ENCODE measurements at places on chromosomes 6 and 20. TPM values are rescaled to one million over a fixed set of nuclear protein-coding genes. Genes with fewer than 3 reads are reported as not detected.

TDRD6 gene
- total RNA-seq, result not detected

GRCh38 chr20:22556565-22557056 is 27.8 kb downstream of the FOXA2 start:
- DNase-seq, result no peak

DNA sequence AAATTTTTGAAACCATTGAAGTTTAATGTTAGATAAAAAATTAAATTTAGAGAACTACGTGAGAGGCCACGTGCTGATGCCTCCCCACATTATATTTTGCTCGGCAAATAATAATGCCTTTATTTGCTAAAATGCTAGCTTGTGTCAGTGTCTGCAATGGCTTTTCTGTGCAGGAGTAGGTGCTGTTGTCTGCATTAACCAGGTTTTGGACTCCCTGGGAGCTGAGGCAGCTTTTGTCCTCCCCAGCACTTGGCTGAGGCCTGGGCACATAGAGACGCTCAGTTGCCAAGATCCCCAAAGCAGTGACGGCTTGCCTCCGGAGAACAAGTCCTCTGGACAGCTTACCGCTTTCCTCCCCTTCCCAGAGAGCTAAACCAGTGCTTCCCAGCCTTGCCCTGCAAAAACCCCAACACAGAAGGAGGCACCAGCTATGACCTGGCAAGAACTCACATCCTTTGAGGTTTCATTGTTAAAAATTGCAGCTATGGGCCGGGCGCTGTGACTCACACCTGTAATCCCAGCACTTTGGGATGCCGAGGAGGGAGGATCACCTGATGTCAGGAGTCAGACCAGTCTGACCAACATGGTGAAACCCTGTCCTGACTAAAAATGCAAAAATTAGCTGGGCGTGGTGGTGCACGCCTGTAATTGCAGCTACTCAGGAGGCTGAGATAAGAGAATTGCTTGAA is 59.9 kb downstream of the KAT14 start:
- no peak for DNase-seq

GRCh38 chr6:111069382-111070104 is 17.8 kb upstream of the SLC16A10 start:
- DNase-seq, result no peak

DNA sequence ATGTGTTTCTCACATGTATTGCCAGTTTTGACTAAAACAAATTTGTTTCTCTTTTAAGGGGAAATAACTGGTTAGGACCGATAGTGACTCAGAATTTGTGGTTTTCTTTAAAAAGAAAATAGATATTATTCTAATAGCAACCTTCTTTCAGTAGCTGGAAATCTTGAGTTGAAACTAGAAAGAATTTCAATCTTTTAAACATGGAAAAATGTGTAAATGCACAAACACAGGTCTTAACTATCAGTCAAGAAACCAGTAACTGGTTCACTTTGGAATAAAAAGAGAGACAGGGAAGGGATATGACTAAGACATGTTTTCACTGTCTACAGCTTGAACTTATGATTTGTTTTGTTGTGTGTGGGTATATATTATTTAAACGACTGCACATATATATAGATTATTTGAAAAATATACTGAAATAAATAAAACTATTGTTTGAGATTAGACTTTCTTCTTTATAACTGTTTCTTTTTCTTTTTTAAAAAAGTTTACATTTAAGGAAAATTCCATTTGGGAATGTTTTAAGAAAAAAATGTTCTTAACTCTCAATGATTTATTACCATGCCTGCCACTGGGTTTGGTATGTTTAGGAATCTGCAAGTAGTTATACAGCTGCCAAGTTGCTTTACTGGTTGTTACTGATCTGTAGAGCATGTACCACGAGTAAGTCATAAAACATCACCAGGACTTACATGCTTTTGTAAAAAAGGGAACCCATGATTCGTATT is 753.3 kb upstream of the MARCKS start:
- DNase-seq, result no peak

GRCh38 chr6:29734046-29735018 is 11.1 kb downstream of the HLA-F start:
- no peak for DNase-seq

BNIP5 gene
- not detected for total RNA-seq

MRAP2 gene
- total RNA-seq, result 0.67 TPM

GRCh38 chr6:165858586-165858985 is 195.5 kb upstream of the PDE10A start:
- DNase-seq, result peak; percentile 34

DNA sequence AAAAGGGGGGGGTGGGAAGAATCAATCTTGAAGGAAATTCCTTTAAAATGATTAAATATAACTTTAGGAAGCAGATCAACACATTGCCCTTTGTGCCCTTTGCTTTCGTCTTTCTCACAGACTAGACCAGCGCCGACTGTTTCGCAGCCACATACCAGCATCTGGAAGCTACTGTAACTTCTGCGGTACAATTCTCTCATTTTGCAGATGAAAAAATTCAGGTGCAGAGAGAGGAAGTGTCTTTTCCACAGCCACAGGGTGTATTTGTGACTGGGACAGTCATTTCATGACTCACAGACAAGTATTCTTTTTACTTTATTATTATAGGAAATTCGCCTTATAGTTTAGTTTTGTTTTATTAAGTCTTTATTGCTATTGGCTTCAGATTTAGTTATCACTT is 84.2 kb downstream of the UST start:
- no peak for DNase-seq

DTD1 gene
- total RNA-seq, result 70.4 TPM

BPI gene
- not detected for total RNA-seq

DNA sequence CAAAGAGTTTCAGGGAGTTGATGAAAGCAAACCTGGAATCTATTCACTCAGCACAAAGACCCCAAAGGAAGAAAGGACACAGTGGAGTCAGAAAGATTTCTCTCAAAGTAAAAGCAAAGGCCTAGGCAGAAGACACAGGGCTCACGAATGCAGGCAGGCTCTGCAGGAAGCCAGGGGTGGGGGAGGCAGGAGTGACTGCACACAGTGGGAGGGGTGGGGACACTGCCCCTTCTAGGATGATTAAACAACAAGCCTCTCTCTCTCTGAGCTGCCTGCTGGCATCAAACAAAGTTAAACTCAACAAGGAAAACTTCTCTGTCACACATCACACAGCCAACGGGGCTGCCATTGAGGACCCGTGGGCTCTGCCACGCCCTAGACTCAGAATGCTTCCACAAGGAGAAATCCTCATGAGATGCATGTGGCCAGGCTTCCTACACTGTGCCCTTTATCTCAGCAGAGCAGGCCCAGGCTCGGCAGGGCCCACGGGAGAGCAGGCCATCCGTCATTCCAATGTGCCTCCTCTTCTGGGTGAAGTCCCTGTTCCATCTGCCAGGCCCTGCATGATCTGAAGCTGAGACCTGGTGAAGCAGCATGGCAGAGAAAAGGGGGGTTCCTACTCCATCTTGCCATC is 70.1 kb downstream of the RAMACL start:
- DNase-seq, result no peak

DNA sequence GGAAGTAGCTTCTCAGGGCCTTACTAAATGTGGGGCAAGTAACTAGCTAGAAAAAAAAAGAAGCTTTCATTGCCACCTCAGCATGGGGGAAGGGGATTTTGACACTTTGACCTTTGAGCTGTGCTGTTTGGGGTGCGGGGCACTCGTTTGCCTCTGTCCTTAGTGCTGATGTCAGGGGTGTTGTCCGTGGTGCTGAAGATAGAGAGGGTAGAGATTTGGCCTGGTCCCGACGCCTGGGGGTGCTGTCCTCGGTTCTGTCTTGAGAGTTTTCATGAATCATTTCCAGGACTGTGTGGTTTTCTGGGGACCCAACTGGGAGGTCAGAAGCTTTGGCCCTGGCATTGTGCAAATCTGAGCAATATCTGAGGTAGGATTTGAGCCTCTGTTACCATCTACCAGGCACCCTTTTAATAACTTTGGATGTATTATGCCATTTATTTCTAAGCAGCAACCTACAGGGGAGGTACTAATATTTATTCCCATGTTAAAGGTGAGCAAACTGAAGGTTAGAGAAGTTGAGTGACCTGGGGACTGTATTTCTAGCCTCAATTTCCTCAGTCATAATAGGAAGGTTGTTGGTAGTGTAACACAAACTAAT is 78.0 kb downstream of the DLGAP4 start:
- DNase-seq, result peak; percentile 71

MPIG6B gene
- total RNA-seq, result not detected

HLA-DMA gene
- 35.3 TPM for total RNA-seq
